Cortex of kidney (tissue), 1 donor: ENCODE measurements at places on chromosomes 12 and 14.

DNA sequence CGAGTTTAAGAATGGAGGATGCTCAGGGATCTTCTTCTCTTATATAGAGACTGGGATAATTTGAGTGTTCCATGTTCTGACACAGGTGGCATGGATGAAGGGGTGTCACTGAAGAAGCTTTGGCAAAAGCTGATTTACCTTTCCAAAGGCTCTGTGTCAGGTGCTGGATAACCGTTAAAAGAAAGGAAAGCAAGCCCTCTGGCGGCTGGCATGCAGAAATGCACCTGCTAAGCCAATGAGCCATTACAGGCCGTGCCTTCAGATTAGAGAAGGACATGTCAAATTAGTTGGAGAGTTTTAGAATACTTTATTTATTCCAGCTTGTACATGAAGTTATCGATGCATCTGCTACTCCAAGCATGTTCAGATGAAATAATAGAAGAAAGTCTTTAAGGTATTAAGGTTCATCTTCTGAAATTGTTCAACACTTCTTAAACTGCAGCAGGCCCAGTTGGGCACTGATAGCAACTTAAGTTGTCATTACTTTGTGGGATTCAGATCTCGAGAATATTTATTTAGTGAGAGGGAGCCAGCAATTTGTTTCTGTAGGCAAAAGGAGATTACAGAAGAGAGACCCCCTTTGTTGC lies 678.2 kb downstream of the NRXN3 start:
- DNase-seq = no peak

DNA sequence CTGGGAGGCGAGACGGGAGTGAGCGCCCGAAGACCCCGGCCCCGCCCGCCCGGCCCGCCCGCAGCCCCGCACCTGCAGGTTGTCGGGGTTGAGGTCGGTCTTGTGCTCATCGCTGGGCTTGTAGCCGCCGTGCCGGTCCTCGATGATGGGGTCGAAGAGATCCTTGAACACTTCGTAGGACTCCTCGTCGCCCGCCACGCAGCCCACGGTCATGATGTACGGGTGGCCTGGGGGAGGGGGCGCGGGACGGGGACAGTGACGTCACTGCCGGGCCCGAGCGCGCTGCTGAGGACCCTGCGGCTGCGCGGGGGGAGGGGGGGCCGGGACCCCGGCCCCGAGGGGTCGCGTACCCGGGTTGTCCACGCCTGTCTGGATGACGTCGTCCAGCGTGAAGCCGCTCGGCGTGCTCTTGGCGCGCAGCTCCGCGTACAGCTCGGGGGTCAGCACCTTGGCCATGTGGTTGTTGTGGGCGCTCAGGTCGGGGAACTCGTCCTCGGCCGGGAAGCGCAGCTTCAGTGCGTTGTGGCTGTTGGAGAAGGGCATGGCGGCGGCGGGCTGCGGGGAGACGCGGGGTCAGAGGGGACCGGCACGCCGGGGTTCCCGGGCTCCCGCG lies 573 bp downstream of the CKB start:
- no peak for DNase-seq

DNA sequence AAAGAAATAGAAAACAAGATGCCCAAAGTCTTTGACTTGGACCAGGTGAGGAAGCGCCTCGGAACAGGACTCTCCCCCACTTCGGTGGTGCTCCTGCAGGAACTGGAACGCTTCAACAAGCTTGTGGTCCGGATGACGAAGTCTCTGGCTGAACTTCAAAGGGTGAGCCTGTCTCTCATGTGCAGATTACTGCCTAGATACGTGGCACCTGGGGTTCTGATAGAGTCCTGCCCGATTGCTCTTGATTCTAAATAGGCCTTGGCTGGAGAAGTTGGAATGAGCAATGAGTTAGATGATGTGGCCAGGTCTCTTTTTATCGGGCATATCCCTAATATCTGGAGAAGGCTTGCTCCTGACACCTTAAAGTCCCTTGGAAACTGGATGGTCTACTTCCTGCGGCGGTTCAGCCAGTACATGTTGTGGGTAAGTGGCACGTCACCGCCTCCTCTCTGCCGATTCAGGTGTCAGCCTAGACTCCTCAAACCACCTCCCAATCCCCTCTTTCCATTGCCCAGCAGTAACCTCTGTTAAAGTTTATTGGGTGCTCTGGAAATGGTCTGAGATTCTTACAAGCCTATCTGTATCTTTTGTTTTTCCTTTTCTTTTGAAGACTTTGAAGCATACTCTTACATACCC lies 40.8 kb downstream of the CCDC92 start:
- no peak for DNase-seq

DNA sequence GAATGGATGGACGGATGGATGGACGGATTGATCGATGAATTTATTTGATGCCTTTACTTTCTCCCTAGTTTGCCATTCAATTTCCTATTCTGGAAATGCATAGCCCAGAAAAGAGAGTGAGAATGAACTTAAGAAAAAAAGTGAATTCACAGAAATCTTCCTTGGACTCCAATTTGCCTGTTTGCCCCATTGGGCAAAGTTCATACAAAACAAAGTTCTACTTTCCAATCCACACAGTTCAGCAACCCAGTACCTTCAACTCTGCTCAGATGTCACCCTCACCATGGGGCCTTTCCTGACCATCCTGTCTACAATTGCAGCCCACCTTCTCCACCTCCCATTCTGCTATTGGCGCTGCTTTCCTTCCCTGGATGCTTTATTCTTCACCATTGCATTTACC lies 8.2 kb upstream of the NUAK1 start:
- DNase-seq = no peak

- no peak for DNase-seq
Observed at GRCh38 chr12:104456950-104457745, 400 bp downstream of the CHST11 start.

GRCh38 chr12:124605150-124605882 lies 37.9 kb upstream of the NCOR2 start:
- DNase-seq = no peak

DNA sequence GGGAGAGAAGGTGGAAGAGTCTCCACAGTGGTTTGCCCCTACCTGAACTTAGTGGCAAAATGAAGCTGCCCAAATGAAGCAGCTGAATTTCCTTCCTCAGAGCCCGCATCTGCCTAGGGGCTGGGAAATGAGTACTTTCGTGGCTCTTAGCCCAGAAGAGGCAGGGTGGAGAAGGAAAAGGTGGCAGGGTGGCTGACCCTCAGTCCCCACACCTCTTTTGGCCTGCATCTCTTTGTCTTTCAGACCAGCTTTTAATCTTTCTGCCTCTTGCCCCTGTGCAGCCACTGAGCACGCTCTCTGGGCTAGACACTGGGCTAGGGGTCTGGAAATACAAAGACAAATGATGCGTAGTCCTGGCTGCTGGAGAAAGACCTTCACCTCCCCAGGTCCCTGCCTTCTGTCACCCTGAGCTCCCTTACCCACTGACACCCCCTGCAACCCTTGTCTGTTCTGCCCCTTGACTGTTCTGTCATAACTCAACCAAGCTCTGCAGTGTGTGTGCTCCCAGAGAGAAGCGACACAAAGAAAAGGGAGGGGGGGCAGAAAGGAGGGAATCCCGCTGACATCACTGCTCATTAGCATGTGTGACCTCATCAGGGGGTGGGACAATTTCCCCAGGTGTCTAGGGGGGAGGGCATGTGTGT lies 371 bp upstream of the REM2 start:
- no peak for DNase-seq

GRCh38 chr14:96261053-96261452 lies 5.0 kb downstream of the BDKRB1 start:
- DNase-seq = no peak

DNA sequence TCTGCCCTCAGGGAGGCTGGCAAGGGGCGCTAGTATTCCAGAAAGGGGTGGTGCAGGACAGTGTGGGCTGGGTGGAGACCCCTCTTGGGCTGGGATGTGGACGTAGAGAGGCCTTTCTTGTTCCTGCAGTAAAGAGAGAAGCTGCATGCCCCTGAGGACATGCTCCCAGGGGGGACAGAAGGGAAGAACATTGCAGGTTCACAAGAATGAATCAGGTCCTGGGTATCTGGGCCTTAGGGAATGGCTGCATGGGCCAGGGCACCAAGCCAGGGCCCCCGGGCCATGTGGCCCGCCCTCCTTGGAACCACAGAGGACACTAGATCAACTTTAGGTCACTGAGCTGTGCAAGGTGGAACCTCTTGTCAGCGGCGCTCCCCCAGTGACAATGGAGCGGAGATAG lies 51.8 kb downstream of the ZNF664 start:
- DNase-seq = no peak

- DNase-seq = no peak
Observed at GRCh38 chr12:78271546-78271945, 440.9 kb downstream of the NAV3 start.

DNA sequence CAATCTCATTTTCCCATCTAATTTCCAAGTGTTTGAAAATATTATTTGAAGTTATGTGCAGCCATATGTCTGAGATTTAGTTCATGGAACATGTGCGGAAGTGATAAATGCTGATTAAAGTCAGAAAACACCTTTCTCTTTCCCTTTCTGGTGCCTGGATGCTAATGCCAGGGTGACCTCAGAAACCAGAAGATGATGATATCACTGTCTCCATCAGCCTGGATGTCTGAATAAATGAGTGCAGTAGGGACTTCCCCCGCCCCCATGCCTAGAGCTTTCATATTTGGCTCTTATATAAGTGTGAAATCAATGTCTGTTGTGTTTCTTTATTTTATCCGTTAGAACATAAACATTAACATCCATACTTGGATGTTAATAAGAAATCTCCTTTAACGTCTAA lies 261.9 kb upstream of the LRIG3 start:
- DNase-seq = no peak

- DNase-seq = no peak
Observed at GRCh38 chr12:111440631-111441030, 34.9 kb downstream of the SH2B3 start.

DNA sequence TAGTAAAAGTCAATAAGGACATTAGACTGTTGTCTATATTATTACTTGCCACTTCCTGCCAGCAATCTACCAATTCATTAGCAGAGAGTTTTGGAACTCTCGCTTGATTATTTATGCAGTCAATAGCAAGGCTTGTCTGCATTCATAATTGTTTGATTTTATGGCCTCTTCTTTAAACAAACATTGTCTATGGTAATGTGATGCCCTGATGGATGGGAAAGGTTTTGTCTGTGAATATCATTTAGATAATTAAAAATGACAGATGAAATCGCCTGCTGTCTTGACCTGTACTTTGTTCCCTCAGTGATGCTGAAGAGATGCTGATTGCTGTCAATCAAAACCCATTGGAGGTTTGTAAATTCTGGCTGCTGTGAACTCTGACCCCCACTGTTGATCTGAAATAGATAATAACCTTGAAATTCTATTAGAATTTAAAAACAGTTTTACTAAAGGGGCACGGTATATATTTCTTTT lies 455.3 kb downstream of the NPAS3 start:
- DNase-seq = no peak

DNA sequence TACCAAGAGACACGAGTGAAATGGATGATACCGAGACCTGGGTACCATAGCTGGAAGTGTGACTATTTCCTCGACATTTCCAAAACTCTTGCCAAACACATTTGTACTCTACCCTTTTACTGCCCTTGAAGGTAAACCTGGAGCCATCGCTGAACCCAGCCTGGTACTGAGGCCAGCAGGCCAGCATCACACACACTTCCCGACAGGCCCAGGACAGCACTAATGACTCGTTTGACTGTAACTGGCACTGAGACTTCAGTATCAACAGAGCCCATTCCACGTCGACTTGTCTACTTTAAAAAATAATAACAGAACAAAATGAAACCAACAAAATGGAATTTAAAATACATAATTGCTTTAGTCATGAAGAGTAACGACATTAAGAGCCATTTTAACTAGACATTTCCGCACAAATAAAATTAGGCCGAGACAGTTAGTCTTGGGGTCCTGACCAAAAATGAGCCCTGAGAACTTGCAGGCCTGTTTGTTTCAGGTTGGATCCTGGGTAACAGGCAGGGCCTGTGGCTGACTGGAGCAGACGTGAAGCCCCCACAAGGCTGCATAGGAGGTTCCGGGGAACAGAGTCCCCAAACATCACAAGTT lies 94.3 kb downstream of the RIMBP2 start:
- no peak for DNase-seq

- DNase-seq = no peak
Observed at GRCh38 chr14:81400852-81401251, 728 bp upstream of the STON2 start.

- DNase-seq = no peak
Observed at GRCh38 chr14:96145116-96145864, 59.3 kb upstream of the BDKRB2 start.

- DNase-seq = no peak
Observed at GRCh38 chr14:91229743-91230200, 14.7 kb downstream of the GPR68 start.

DNA sequence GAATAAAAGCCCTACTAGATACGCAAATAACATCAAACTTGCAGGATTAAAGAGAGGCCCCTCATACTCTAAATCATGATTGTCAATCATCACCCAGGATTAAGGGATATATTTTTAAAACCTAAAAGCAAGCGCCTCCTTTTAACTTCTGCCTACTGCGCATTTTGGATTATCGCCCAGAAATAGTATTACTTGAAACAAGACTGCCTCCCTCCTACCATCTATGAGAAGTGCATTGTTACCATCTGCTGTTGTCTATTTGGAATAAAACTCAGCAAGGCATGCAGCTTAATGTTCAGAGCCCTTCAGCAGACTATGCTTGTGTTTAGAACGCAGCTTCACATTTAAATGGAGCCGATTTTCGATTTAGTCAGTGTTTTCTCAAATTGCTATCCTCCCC lies 79.6 kb downstream of the EXOC5 start:
- DNase-seq = no peak

- DNase-seq = no peak
Observed at GRCh38 chr14:20706657-20707355, 18.2 kb downstream of the ANG start.

DNA sequence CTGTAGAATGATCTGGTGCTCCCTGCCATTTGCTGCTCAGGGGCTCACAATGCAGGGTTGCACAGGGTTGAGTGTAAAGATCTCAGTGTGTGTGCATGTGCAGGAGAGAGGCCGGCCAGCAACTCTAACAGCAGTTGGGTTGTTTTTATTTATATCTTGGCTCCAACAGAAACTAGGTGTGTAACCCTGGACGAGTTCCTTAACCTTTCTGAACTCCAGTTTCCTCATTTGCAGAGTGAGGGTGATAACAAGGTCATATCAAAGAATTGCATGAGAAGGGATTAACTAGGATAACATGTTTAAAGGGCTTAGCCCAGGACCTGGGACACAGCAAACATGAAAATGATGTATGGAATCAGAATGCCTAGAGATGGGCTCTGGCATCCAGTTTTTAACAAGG lies 14.8 kb upstream of the JDP2 start:
- DNase-seq = no peak

GRCh38 chr12:54032086-54032619 lies 697 bp upstream of the HOXC5 start:
- no peak for DNase-seq

DNA sequence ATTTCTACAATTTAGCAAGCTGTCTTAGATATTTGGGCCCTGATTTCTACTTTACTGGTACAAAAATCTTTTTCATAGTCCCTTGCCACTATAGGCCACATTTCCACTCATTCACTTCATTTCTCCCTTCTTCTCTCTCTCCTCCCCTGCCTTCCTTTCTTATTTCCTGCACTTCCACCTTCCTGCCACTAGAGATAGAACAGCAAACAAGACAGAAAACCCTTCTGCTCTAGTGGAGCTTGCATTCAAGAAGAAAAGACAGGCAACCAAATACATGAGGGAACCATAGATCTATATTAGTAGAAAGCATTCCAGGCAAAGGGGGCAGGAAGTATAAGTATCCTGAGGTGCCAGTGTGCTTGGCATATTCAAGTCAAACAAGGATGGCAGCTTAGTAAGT lies 623.5 kb downstream of the FLRT2 start:
- DNase-seq = no peak

GRCh38 chr12:25236190-25236589 lies 14.5 kb downstream of the KRAS start:
- no peak for DNase-seq

- DNase-seq = no peak
Observed at GRCh38 chr14:94114589-94115057, 4.1 kb downstream of the IFI27 start.
